ENCODE measurements at places on chromosomes 5 and 9. TPM values are rescaled to one million over a fixed set of nuclear protein-coding genes. Genes with fewer than 3 reads are reported as not detected.

GRCh38 chr9:124790801-124791505 lies 14.0 kb downstream of the OLFML2A start:
- DNase-seq, result no peak

DNA sequence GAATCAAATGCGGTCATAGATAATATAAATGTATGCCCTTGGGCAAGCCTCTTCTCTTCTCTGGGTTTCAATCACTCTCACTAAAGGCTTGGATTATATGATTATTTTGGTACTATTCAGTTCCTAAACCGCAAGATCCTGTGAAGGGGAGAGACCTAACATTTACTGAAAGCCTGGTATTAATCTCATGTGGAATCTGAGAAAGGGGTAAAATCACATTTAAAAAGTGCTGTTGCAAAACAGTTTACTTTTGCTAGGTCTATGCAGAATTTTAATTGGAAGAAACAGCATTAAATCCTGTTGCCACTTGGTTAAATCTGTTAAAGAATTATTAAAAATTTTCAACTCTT lies 50.7 kb downstream of the SLC44A1 start:
- DNase-seq, result no peak

GRCh38 chr5:132481596-132482211 lies 8.9 kb downstream of the IRF1 start:
- DNase-seq, result no peak

GRCh38 chr9:19660019-19660418 lies 128.8 kb downstream of the SLC24A2 start:
- DNase-seq, result no peak

- no peak for DNase-seq
These were observed 43.1 kb upstream of the CKMT2 start for GRCh38 chr5:81189875-81190498.

DNA sequence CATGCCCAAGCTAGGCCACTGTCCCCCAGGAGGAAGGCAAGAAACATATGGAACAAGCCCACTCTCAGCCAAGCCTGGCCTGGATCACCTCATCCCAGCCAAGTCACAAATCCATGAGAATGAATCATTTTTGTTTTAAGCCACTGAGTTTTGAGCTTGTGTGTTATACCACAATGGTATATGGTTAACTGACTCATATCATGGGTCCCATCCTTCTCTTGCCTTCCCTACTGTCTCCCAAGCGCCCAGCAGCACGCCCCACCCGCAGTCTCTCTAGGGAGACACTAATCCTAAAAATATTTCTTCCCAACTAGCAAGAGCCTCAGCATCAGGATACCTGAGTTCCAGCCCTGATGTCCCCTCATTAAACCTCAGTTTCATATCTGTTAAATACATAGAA lies 248.1 kb downstream of the CDK5RAP2 start:
- DNase-seq, result no peak

GRCh38 chr9:121088576-121088975 lies 13.8 kb downstream of the CNTRL start:
- DNase-seq, result no peak

DNA sequence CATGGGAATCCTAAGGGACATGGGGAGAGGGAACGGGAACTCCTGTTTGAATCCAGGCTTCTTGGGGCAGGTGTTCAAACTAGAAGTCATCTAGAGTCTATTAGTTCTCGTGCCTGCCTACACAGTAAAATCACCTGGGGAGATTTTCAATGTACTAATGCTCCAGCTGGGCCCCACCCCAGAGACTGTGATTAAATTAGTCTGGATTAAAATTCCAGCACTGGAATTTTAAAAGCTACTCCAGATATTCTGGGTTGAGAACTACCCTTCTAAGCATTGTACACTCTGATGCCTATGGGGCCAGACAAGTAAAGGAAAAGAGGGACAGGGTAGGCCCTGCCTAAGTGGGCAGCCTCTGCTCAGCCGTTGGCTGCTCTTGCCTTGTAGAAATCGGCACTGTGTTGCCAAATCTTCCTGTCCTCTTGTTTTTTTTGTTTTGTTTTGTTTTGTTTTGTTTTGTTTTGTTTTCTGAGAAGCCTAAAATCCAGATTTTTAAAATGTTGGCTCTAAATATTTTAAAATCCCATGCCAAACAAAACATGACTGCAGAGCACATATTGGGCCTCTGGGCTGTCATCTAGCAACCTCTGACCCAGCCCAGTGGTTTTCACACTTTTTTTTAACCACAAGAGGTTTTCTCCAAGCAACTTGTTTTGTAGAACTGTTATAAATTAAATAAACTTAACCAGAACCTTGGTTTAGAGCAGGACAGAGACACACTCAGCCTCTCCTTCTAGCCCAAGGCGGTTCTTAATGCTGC lies 29.0 kb downstream of the ADRB2 start:
- DNase-seq, result no peak

DNA sequence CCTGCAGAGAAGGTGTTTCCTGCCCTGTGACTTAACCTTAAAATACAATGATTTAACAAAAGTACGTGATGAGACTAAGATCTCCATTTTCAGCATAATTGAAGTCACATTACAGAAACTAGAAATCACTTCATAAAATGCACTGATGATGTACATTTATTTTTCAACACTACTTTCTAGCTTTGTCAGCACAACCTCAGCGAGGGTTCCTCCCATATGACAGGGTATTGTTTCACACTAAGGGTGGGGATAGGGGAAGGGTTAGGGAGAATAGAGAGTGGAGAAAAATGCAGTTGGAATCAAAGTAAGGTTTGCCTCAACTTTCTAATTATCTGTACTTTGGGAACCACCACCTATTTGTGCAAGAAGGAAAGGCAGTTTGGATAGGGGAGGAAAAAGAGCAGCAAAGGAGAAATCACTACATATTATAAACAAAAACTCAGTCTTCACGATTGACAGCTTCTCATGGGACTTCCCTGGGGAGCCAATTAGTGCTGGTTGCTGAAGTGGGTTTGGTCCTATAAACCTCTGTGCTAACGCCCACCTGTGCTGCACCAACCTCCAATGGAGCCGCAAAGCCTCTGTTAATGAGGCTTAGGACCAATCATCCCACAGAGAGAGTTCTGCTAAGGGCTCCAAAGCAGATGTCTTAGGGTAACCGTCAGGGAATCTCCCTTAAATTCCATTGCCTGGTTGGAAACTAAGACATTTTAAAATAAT lies 369.2 kb upstream of the PDE4D start:
- DNase-seq, result no peak

- no peak for DNase-seq
These were observed 40.1 kb downstream of the SECISBP2 start for GRCh38 chr9:89358376-89358916.

GRCh38 chr9:29213417-29214153 lies 1640.3 kb upstream of the C9orf72 start:
- no peak for DNase-seq

- DNase-seq, result peak; percentile 83
These were observed 60.1 kb downstream of the PTPDC1 start for GRCh38 chr9:94144394-94144793.

- no peak for DNase-seq
These were observed 47.7 kb upstream of the GLRX start for GRCh38 chr5:95870105-95870672.

DNA sequence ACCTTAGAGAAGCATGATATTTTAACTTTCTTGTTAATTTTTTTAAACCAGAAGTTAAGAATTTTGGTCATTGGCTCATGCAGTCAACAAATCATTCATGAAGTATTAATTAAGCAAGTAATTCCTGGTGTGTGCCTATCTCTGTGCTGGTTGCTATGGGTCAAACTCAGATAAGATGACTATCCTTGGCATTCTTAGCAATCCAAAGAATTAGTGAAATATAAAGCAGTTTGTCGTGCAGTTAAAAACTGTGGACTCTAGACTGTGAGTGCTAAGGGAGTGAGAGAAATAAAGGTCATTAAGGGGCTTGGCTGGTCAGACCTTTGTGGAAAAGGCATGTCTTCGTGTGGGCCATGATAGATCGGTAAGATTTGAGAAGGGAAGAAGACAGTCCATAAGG lies 4.8 kb downstream of the CYFIP2 start:
- no peak for DNase-seq

DNA sequence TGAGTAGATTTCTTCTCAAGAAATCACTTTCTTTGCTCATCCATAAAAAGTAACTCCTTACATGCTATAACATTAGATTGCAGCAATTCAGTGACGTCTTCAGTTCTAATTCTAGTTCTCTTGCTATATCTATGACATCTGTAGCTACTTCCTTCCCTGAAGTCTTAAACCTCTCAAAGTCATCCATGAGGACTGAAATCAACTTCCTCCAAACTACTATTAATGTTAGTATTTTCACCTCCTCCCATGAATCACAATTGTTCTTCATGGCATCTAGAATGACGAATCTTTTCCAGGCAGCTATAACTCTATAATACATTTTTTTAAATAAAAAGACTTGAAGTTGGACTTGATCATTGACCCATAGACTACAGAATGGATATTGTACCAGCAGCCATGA lies 46.2 kb upstream of the PRRC1 start:
- no peak for DNase-seq

DNA sequence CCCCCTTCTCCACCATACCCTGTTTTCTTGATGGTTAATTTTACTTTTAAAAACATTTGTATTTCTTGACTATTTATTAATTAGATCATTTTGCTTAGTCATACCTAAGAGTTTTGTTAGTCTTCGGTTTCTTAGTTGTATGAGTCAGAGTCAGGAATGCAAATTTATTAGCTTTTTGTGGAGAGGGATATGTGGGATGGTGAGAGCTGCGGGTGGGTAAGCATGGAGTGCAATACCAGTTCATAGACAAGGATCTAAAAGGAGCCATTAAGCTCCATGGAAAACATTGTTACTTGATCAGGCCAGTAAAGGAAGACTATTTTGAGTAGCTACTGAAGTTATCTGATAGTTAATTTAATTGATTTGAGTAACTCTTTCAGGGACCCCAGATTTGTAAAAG lies 77.5 kb downstream of the ZSWIM6 start:
- DNase-seq, result no peak

DNA sequence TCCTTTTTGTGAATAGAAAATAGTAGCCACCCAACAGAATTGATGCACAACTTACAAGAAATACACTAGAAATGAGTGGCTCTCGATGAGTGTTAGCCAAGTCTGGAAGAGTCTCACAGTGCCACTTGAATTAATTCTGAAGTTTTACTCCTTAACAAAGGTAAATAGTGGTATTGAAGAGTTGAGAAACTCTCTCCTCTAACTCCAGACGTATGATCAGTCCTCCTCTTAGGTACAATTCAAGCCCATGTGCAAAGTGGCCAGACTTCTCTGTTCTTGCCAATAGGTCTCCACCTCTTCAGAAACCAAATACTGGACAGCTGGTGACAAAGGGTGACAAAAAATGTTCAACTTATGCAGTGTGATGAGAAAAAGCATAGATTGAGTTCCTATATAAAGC lies 38.5 kb upstream of the ADAMTS16 start:
- no peak for DNase-seq

- no peak for DNase-seq
These were observed 49.1 kb downstream of the DOCK2 start for GRCh38 chr5:169686137-169686536.

DNA sequence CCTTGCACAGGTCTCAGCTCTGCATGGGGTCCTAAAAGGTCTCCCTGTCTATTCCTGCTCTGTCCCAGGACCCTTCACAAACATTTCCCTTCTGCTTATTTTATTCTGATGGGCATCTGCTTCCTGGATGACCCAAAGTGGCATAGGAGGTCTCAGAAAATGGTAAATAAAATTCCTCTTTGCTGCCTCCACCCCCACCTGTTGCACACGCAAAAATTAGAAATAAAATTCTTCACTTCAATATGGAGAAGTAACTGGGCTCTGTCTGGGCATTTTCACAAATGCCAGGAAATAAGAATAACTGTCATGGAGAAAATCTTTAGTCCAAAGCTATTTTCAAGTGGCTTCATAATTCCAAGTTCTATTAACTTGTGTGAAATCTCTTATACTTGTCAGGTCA lies 106.6 kb upstream of the MAP1B start:
- DNase-seq, result no peak

GRCh38 chr5:90308787-90309585 lies 100.6 kb downstream of the CETN3 start:
- no peak for DNase-seq

DNA sequence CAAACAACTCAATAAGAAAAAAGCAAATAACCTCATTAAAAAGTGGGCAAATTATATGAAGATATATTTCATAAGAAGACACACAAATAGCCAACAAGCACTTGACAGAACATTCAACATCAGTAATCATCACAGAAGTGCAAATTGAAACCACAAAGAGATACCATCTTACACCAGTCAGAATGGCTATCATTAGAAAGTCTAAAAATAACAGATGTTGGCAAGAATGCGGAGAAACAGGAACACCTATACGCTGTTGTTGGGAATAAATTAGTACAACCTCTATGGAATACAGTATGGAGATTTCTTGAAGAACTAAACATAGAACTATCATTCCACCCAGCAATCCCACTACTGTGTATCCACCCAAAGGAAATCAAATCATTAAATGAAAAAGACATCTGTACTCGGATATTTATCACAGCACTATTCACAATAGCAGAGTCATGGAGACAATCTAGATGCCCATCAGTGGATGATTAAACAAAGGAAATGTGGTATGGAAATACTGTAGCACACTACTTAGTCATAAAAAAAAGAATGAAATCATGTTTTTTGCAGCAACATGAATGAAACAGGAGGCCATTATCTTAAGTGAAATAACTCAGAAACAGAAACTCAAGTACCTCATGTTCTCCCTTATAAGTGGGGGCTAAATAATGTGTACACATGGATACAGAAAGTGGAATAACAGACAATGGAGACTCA lies 106.8 kb upstream of the FST start:
- no peak for DNase-seq

DNA sequence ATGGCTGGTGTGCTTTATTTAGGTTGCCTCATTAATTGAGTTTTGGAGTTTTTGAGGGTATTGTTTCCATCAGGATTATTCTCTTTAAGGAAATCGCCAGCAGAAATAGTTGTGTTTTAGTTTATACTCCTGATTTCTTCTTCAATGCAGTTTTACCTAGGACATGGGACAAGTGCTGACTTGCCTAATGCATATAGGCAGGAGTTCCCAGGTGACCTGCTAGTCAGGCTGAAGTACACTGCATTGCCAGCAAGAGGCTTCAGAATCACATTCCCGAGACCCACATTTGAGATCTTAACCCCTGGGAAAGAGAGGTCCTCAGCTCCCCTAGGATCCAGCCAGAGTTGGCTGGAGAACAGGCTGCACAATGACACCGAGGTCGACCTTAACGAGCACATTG lies 1.5 kb upstream of the OR1N2 start:
- DNase-seq, result no peak

DNA sequence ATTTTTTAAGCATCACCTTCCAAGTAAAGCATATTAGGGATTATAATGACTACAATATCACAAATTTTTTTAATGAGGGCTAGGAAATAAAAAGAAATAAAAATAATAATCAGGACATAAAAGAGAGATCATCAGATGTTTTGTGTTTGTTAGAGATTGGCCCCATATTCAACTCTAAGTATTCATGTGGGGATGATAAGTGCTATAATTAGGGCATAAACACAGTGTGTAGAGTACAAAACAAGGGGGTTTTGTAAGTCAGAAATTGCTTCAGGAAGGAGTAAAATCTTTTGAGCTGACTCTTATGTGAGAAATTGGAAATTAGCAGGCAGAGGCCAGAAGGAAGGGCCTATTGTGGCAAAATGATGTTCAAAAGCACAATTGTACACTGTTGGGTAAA lies 127.3 kb downstream of the STARD4 start:
- no peak for DNase-seq

Gene SPATA31E1
- total RNA-seq, result 0.68 TPM

Gene EPB41L4A
- total RNA-seq, result 37.5 TPM

Gene SHISAL2B
- not detected for total RNA-seq

Gene MARCHF3
- 21.1 TPM for total RNA-seq

Gene IARS1
- total RNA-seq, result 89.2 TPM

Gene HAND1
- not detected for total RNA-seq

Gene CER1
- not detected for total RNA-seq

Gene PDLIM7
- total RNA-seq, result 155 TPM

Gene GRXCR2
- not detected for total RNA-seq

Gene IPO11
- total RNA-seq, result 15.5 TPM

Measured in prostate gland (tissue), 2 donors.